ENCODE measurements at places on chromosomes 12 and 14. TPM values are rescaled to one million over a fixed set of nuclear protein-coding genes. Genes with fewer than 3 reads are reported as not detected.

GRCh38 chr12:2265461-2266167, 212.8 kb downstream of the CACNA1C start:
- no peak for DNase-seq

MYH6 gene
- not detected for total RNA-seq

FANCM gene
- total RNA-seq: 4.2 TPM

- no peak for DNase-seq
Observed at GRCh38 chr14:52380294-52380693, 66.2 kb downstream of the PTGER2 start.

DNA sequence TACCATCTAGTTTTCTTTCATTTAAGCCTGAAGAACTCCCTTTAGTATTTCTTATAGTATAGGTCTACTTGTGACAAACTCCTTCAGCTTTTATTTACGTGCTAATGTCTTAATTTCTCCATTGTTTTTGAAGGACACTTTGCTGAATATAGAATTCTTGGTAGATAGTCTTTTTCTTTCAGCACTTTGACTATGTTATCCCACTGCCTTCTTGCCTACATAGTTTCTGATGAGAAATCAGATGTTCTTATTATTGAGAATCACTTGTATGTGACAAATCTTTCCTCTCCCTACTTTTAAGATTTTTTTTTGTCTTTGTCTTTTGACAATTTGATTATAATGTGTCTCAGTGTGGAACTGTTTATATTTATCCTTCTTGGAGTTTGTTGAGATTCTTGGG, 5.1 kb upstream of the MIS18BP1 start:
- DNase-seq: no peak

GRCh38 chr14:32021341-32021740, 55.8 kb upstream of the ARHGAP5 start:
- no peak for DNase-seq

GRCh38 chr14:79992407-79993198, 218.7 kb downstream of the DIO2 start:
- DNase-seq: no peak

GRCh38 chr12:18151036-18151435, 61.0 kb upstream of the RERGL start:
- no peak for DNase-seq

GRCh38 chr14:70888681-70889175, 18.5 kb upstream of the PCNX1 start:
- DNase-seq: no peak

MTRFR gene
- total RNA-seq: 9.2 TPM

REM2 gene
- total RNA-seq: 0.58 TPM

DNA sequence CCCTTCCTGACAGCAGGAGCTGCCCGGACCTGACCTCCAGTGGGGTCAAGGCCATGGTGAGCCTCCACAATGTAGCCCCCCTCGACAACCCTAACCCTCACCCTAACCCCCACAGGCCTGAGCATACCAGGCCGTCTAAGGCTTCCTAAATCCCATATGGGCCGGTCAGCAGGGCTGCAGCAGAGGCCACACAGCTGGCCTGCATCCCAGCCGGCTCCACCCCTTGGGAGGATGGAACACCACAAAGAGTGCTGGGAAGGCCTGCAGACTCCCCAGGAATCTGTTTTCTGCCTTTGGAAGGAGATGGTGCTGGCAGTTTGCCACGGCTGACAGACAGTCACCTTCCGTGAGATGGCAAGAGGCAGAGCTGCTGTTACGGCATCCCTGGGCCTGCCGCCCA, 2.8 kb downstream of the TMEM179 start:
- no peak for DNase-seq

- no peak for DNase-seq
Observed at GRCh38 chr14:93936926-93937325, 9.8 kb downstream of the FAM181A start.

OR6C2 gene
- total RNA-seq: not detected

CMKLR1 gene
- total RNA-seq: 2.5 TPM

DNA sequence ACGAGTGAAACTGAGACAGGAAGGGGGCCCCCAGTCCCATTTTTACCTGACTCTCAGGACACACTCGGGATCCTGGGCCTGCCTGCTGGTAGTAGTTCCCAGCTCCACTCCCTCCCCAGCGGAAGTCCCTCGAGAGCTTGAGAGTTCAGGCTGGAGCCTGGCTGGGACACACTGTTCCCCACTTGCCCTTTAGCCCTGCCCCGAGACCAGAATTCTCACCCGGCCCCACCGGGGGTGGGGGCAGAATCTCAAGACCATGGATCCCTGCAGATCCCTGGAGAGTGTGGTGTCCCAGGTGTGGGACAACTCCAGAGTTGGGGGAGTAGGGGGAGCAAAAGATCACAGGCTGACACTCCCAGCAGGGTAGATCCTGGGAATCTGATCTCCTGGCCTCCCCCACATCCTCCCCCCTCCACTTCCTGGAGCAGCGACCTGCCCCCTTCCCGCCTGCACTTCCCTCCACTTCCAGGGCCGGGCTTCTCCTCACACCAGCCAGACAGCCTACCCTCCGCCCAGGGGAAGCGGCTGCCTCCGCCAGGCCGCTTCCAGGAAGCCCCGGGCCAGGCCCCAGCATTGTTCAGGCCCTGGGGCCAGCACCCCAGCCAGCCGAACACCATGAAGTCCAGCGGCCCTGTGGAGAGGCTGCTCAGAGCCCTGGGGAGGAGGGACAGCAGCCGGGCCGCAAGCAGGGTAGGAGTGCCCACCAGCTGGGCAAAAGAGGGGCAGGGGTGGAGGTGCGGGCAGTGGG, at the start of gene TNS2:
TSS of gene TNS2 (plus strand) at position 495 of the 748 bp plus-strand sequence. CDS start at position 616, 121 bp downstream.
- DNase-seq: peak; percentile 85

- DNase-seq: no peak
Observed at GRCh38 chr12:112564160-112564784, 145.5 kb downstream of the PTPN11 start.

- DNase-seq: no peak
Observed at GRCh38 chr14:93430315-93431035, at the start of gene UNC79. TSS of gene UNC79 (plus strand) at chr14:93430939. CDS start at chr14:93431030, 91 bp downstream.

RAB2B gene
- total RNA-seq: 13.3 TPM

JAG2 gene
- total RNA-seq: 7.6 TPM

- no peak for DNase-seq
Observed at GRCh38 chr12:98172304-98172703, 343.1 kb upstream of the TMPO start.

DAO gene
- total RNA-seq: 3.8 TPM

HCAR3 gene
- not detected for total RNA-seq

SLC25A47 gene
- total RNA-seq: not detected

GRCh38 chr12:40093512-40093911, 12.4 kb downstream of the SLC2A13 start:
- DNase-seq: no peak

IFI27 gene
- 1,280 TPM for total RNA-seq

- no peak for DNase-seq
Observed at GRCh38 chr12:50934981-50935807, 17.1 kb upstream of the HIGD1C start.

- no peak for DNase-seq
Observed at GRCh38 chr12:60308366-60308991, 712.6 kb downstream of the SLC16A7 start.

GRCh38 chr12:50287271-50287670, 4.0 kb upstream of the LIMA1 start:
- DNase-seq: no peak

GRCh38 chr12:105659355-105660075, 329.0 kb downstream of the C12orf75 start:
- DNase-seq: no peak

DNA sequence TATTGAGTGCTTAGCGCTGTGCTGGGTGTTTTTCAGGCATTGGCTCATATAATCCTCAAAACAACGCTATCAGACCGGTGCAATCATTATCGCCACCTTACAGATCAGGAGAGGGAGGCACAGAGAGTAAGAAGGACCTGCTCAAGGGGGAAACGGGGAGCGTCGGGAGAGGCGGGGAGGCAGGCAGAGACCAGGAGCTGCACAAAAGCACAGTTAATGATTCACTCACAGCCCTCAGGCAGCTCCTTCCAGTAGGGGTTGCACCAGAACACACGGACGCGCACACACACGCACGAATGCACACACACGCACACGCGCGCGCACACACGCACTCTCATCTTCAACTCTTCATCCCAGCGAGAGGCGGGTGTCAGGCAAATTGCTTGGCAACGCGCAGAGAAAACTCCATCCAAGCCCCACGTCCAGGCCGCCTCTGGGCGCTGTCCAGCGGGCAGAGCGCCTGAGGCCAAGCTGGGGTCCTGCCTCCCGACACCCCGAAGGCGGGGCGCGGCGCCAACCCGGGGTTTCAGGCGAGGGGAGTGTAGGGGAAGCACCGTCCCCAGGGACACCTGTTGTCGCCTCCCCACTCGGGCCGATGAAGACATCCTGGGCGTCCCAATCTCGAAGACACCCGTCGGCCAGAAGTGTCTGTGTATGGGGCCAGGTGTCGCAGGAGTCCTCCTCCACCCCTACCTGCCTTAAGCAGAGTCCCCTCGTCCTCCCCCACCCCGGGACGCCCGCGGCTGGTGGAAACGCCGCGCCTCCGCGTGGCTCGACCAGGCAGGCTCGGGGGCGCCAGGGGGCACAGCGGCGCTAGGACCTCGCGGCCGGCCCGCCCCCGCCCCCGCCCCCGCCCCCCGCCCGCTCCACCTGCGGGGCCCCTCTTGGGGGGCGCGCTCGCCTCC, 35.5 kb upstream of the STON2 start:
- no peak for DNase-seq

DNA sequence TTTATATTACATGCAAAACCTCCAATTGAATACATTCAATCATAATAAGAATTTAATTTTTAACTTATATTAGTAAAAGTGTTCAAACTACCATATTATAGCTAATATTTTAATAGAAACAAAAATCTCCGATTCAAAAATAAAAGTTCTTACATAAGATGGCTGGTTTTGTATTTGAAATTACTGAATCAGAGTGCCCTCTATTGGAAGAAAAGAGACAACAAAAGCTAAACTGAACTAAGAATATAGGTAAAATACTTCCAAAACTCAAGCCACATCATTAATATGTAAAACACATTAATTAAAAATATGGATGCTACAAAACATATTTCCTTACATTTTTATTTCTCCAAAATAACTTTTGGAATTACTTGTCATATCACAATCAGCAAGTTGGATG, 120.3 kb downstream of the GARIN6 start:
- no peak for DNase-seq

Data from left colon (tissue), 2 donors.